ENCODE measurements at places on chromosomes 6 and 20.
A peak's percentile ranks its signal among the peaks of the same experiment; 100 is the strongest.

DNA sequence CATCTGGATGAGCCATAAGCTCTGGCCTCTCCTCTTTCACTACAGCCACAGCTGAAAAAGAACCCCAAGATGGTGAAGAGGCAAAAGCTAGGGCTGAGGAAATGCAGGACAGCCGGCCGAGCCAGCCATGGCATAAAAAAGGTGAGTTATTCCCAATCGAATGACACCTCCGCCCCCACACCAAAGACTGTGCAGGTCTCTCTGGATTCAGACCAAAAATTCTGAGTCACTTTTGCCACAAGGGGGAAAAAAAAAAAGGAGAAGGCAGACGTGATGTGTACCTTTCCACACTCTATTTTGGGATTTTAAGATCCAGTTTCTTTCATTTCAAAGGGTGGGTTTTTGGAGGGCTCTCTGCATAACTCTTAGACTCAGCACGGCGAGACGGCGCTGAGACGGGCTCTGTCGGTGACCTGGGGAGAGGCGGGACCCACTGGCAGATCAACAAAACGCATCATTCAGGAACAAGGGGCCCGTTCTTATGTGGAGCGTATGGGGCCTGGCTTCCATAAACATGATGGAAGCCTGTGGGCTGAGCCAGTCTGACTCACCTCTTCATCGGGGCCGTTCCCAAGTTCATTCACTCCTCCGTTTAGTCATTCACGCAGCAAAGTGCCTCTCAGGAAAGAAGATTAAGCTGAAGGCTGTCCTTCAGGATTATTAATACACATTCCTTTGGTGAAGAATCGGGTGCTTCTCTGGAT lies 54.8 kb downstream of the NFATC2 start:
- peak; percentile 88 for DNase-seq

DNA sequence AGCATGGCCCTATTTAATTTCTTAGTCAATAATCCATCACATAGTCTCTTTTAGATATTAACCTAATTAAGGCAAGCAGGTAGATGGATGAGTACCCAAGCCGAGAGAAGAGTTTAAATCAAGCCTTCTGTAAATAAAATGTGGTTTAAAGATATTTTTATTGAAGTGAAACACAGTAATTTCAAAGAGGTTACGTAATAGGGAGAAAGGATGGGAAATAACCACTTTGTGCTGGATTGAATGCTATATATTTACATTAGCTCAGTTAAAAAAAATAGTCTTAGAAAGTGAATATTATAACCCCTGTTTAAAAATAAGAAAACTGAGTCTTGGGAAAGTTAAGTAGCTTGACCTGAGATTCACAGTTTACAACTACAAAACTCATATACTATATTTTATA lies 37.0 kb upstream of the FOXO3 start:
- DNase-seq: no peak

- no peak for DNase-seq
Measured at GRCh38 chr6:1739220-1739619, 129.5 kb downstream of the FOXC1 start.

GRCh38 chr6:33947047-33947446 lies 143.2 kb upstream of the MLN start:
- DNase-seq: no peak

GRCh38 chr20:51562332-51563173 lies 20.0 kb upstream of the NFATC2 start:
- peak; percentile 95 for DNase-seq

DNA sequence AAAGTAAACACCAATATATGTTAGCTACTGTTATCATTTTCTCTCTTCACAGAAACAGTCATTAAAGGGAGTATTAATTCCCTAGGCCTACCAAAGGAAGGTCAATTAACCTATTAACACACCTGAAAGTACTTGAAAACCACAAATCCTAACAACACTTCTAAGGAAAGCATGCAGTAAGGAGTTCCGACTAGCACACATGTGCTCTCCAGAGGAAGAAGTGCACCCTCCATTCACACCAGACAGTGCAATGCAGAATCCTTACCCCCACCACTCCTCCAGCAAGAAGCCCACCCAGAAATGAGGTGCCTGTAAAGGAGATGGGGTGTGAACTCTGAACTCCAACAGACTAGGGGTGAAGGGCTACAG lies 58.7 kb downstream of the EPB41L2 start:
- no peak for DNase-seq

DNA sequence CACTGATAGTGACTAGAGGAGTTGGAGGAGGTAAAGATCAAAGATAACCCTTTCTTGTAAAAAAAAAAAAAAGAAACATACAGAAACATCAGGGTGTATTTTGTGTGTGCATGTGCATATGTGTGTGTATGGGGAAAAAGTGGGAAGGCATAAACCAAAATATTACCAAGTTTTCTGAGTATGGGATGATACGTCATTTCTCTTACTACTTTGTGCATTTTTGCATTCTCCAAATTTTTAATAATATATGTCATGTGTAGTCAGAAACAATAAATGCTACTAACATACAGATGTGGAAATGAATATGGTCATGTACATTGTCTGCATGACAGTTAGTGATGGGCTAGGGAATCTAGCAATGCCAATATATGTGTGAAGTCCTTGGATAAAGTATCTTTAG lies 161.1 kb downstream of the SASH1 start:
- no peak for DNase-seq

- no peak for DNase-seq
Measured at GRCh38 chr6:94289131-94289530, 869.8 kb upstream of the EPHA7 start.

- no peak for DNase-seq
Measured at GRCh38 chr6:101129851-101130250, 248.7 kb upstream of the ASCC3 start.
